AG20443 (cell line): ENCODE measurements at places on chromosomes 2 and 18.

- no peak for DNase-seq
Measured at GRCh38 chr2:17242813-17243485, 275.3 kb downstream of the RAD51AP2 start.

- DNase-seq, result no peak
Measured at GRCh38 chr2:79370976-79371538, 141.8 kb upstream of the CTNNA2 start.

GRCh38 chr2:197964720-197965119, 160.3 kb downstream of the PLCL1 start:
- DNase-seq, result no peak

GRCh38 chr2:174485788-174486562, 854 bp downstream of the GPR155 start:
- DNase-seq, result peak; percentile 25

DNA sequence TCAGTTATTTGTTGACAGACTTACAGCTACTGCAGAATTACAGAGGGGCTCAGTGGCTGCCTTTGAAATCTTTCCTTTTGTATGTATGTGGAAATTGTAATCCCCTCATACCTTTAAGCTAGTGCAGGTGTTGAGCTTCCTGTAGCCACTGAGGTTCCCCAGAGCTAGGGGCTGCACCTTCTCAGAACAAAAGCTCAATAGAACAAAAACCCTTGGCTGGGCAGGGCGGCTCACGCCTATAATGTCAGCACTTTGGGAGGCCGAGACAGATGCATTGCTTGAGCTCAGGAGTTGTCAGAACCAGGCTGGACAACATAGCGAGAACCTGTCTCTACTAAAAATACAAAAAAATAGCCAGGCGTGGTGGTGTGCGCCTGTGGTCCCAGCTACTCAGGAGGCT, 41.3 kb upstream of the CHMP1B start:
- no peak for DNase-seq

- no peak for DNase-seq
Measured at GRCh38 chr2:225994748-225995405, 595.4 kb downstream of the NYAP2 start.

- no peak for DNase-seq
Measured at GRCh38 chr18:22552254-22552653, 134.5 kb upstream of the CTAGE1 start.

GRCh38 chr2:20485612-20486388, 38.9 kb downstream of the RHOB start:
- DNase-seq, result no peak

DNA sequence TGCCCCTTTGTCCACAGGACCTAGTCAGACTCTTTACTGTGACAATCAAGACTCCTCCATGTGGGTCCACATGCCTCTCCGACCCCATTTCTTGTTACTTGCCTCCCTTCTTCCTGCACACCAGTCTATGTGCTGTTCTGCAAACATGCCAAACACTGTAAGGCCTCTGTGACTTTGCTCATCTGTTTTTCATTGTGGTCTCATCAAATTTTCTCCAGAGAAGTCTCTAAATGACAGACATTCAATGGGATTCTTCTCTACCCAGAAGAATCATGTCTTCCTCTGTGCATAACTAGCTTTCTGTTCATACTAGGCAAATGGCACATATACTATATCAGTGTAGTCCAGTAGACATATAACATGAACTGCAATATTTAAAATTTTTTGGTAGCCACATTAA, 43.0 kb upstream of the KCNE4 start:
- peak; percentile 24 for DNase-seq

- DNase-seq, result no peak
Measured at GRCh38 chr2:127568128-127568527, 32.6 kb downstream of the MYO7B start.

DNA sequence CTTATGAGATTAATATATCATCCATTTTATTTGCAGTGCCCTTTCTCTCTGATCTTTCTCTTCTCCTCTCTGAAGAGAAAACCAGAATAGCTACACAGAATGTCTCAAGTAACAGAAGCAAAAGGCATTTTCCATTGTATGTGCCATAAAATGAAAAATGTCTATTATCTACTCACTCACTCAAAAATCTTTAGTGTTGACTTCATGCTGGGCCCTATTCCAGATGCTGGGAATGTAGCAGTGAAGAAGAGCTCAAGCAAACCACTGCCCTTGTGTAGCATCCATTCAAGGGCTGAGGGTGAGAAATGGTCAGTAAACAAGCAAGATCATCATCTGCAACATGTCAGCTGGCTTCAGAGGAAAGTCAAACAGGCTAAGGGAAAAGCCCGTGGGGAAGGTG, 427.7 kb downstream of the METTL4 start:
- DNase-seq, result no peak

GRCh38 chr2:40087927-40088326, 308.9 kb upstream of the THUMPD2 start:
- no peak for DNase-seq

GRCh38 chr2:195202163-195202845, 454.7 kb upstream of the SLC39A10 start:
- DNase-seq, result peak; percentile 5

GRCh38 chr18:4276953-4277585, 178.0 kb downstream of the DLGAP1 start:
- no peak for DNase-seq

DNA sequence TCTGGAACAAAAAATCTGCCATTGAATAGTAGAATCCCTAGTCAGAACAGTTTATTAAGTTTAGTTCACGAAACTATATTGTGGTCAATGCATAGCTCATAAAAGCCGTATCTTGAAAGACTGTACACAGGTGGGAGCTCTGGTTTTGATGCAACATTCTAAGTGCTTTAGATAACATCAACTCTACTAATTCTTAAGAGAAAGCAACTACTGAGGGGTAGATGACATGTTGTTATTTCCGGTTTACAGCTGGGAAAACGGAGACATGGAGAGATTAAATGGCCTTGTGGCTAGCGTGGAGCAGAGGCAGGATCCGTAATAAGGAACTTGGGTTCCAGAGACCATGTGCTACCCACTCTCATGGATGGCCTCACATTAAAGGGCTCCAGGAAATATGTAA, 4.2 kb upstream of the ITGA6 start:
- no peak for DNase-seq

- DNase-seq, result no peak
Measured at GRCh38 chr2:19838616-19839015, 63.2 kb downstream of the TTC32 start.

- DNase-seq, result no peak
Measured at GRCh38 chr2:39240758-39241157, 3.0 kb downstream of the CDKL4 start.

DNA sequence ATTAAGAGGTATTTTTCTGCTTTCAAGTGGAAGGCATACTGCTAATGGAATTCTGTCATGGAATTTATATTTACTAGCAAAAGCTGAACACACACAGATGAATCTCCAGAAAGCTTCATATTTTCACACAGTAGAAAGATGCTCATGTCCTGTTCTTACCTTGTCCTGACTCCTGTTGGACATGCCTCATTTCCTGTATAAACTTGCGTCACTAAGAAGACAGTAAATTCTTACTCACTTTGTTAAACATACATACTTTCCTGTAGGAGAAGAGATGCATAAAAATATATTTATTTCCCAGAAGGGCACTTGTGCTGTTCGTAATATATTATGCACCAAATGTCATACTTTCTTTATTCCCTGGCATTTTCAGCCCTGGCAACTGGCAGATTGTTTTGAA, 238.3 kb upstream of the RASGRP3 start:
- DNase-seq, result no peak

DNA sequence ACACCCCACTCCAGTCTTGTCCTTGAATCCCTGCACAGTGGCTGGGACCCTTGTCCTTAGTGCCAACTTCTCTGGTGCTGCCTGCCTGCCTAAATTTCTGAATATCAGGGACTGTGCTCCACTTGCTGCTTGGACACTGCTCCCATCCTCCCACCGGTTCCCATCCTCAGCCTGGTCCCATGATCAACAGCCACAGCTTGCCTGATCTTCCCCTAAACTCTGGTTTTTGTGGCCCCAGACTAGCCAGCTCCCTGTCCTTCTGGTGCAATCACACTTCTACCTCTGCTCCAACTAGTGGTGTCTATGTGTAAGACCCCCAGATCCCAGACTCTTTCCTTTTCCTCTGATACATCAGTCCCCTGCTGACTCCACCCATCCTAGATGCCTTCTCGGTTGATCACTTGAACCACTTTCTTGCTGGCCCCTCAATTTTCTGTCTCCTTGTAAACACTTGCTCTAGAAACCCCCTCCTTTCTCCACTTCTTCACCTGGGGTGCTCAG, 37.2 kb upstream of the POLE4 start:
- no peak for DNase-seq

DNA sequence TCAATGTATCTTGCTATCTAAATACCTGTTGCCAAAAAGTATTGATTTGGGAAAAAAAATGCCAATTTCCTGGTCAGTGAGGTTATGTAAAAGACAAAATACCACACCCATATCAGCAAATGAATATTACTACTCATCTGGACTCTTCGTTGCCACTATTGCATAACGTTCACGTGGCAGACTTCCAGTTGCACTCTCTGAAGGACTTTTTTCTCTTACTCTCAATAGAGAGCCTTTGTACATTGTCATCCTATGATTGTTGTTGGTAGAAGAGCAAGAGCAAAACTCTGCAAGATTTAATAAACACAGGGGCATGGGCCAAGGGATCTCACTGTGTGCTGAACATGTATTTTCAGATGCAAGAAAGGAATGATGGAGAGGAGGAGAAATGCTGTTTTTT, 689.8 kb downstream of the MBD2 start:
- DNase-seq, result no peak

- DNase-seq, result no peak
Measured at GRCh38 chr2:207151048-207151447, 14.7 kb downstream of the KLF7 start.

DNA sequence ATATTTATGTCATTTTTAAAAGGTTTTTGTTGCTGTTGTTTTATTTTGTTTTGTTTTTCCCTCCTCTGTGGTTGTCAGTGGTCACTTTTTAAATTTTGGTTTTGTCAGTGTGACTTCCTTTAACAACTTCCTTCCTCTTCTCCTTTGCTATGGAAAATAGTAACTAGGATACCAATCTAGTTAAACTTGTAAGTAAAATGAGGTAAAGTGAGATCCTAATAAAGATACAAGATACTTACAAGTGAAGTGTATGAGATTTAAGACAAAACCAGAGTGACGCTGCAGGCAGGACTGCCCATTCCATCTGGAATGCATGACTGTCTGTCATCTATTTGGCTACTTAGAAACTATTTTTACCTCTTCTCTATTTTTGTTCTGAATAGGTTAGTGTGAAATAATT, 30.6 kb upstream of the CREB1 start:
- no peak for DNase-seq

DNA sequence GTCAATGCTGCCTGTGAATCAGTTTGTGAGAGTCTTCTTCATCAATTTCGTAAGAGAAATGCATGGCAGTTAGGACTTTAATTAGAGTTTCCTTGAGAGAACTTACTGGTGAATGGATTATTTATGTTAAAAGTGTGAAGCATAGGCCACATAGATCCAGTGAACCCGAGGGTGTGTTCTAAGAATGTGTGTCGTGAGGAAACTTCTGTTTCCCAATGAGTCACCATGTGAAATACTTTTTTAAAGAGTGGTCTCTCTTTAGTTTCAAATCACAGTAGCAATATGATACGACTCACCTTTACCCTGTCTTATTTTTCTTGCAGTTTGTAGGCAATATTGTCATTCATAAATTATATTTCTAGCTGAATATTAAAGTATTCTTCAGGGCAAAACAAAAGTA, 18.5 kb downstream of the THSD7B start:
- no peak for DNase-seq

DNA sequence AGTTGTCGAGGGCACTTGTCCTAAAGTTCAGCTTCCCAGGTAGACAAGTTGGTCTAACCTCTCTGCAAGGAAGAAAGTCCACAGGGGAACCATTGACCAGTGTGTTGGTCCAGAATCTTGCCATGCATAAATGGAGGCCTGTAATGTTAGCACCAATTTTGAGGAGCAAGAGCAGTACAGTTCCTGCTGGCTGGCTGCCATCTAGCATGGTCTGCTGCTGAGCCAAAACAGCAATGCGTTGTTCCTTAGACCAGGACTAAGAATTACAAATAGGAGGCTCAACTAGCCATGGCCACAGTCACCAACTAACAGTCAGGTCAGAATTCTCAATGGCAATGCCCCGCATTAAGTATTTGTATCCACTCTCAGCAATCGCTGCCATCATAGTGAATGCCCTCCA, 72.8 kb upstream of the WIPF1 start:
- DNase-seq, result no peak

DNA sequence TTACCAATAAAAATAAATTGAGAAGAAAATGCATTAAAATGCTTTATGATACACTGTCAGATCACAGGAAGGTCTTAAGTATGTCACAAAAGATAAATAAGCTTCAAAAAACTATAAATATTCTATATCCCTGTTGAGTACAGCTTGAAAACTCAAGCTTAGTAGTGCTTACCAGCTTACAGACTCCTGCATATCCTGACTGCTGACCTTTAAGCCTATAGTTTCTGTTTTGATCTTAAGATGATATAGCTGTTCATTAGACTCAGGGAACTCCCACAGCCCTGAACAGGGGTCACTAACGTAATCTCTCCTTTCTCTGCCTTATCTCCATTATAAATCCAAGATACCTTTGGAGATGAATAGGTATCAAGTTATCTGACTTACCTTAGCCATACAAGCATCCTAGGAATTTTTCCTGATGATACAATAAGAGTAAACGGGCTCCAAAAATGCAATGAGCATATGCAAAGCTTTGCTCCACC, 93.7 kb upstream of the RBBP8 start:
- no peak for DNase-seq

- DNase-seq, result peak; percentile 53
Measured at GRCh38 chr2:117943013-117943672, 70.7 kb downstream of the CCDC93 start.

- DNase-seq, result peak; percentile 31
Measured at GRCh38 chr2:72579591-72580180, 246.1 kb downstream of the EXOC6B start.

- no peak for DNase-seq
Measured at GRCh38 chr2:234950730-234951663, 820 bp upstream of the SH3BP4 start.

GRCh38 chr2:30504731-30505130, 57.7 kb downstream of the LCLAT1 start:
- no peak for DNase-seq

- DNase-seq, result no peak
Measured at GRCh38 chr18:5841518-5841917, 53.8 kb downstream of the TMEM200C start.
